ENCODE measurements at places on chromosomes 16 and 17.

- no peak for DNase-seq
Observed at GRCh38 chr17:60896996-60897395, 219.3 kb downstream of the BCAS3 start.

GRCh38 chr17:83053021-83053681 is 26.3 kb upstream of the METRNL start:
- DNase-seq, result no peak

DNA sequence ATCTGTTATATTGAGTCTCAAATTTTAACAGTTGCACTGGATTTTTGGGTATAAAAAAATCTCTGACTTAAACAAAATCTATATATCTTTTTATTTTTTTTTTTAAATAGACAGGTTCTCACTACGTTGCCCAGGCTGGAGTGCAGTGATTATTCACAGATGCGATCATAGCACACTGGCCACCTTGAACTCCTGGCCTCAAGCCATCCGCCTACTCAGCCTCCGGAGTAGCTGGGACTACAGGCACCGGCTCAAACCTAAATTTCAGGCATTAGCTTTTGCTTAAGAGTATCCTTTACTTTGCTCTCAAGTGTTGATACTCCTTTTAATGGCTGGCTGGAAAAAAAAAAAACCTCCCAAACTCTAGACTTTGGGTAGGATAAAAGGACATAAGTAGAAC is 61.6 kb downstream of the RPGRIP1L start:
- DNase-seq, result no peak

DNA sequence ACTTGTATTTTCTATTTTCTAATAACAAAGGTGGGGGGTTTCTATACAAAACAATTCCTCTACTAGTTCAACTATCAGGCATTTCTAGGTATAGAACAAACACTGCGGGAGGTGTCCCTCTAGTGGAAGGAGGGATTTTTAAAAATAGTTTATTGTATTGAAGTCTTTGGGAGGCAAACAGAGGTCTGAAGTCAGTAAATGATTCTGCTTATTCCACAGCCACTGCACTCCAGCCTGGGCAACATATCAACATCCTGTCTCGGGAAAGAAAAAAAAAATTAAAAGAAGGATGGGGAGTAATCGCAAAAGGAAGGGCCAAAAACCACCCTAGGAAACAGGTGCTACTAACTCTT is 648 bp upstream of the ERCC4 start:
- no peak for DNase-seq

- no peak for DNase-seq
Observed at GRCh38 chr16:13315642-13316427, 414.4 kb downstream of the SHISA9 start.

DNA sequence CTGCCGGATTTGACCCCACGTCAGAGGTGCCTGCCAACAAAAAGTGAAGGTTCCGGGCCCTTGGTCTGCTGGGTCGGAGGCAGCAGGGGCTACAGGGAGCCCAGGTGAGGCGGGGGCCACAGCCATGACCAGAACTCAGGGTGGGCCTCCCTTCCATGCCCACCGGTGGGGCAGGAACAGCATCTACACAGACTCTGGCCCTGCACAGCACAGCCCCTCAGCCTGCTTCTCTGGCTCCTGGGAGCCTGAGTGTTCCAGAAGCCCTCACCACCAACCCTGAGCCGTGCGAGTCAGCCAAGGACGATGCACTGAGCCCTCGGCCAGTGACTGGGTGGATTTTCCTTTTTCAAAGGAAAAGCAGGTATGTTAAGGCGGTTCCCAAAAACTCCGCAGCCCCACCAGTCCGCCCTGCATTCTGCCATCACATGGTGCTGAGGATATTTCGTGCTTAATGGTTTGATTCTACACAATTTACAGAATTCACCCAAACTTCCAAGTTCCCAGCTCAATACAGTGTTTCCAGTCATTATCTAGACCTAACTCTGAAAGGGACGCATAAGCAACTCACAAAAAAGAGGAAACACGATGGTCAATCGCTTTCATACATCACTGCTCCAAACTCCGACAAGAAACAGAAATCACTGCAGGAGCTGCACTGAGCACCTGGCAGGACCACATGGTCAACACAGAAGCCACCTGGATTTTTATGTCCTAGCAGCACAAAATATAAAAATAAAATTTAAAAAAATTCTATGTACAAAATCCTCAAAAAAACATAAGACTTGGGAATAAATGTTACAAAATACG is 19.4 kb upstream of the C16orf95 start:
- no peak for DNase-seq

DNA sequence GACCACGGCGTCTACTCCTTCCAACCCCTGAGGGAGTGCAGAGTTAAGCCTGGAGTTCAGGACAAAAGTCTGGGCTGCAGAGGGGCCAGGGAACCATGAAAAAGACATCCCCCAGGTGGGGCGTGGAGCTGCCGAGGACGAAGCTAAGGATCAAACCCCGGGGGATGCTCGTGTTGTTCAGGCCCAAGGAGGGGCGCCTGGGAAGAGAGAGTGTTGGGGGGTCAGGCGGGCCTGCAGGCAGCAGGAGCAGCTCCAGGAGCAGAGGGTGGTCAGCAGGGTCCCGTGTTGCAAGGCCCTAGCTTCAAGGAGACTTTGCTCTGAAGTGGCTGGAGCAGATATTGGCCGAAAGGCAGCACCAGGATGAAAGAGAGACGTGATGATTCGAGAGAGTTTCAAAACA is 26.7 kb downstream of the NECAB2 start:
- no peak for DNase-seq

- DNase-seq, result peak; percentile 40
Observed at GRCh38 chr17:6894206-6894528, 62.6 kb upstream of the TEKT1 start.

DNA sequence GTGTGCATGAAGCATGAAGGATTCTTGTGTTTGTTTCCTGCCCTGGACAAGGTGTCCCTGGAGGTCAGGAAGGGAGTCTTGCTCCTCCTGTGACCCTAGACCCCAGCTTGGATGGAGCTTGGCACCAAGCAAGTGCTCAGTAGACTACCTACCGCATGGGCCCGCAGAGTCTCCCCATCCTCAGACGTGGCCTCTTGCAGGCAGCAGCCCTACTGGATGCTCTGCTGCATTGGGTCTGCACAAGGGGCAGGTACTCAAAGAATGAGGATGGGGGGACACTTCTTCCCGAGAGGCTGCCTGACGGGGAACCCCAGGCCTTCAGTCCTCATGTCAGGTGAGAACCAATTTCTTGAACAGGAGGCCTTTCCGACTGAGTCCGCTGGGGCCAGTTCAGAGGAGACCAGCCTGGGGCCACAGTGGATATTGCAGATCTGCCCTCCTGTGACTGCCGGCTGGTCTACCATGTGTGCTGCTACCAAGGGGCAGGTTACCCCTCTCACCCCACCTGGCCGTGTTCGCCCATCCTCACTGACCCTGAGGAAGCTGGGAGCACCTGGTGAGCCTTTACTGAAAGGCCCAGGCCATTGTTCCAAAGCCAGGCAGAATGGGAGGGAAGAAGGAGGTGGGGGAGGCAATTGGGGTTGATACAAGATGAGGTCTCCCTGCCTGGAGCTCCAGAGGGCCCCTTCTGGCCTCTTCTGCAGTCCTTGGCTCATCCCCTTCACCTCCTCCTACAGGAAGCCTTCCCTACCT is 206.3 kb downstream of the RAB11FIP4 start:
- no peak for DNase-seq

DNA sequence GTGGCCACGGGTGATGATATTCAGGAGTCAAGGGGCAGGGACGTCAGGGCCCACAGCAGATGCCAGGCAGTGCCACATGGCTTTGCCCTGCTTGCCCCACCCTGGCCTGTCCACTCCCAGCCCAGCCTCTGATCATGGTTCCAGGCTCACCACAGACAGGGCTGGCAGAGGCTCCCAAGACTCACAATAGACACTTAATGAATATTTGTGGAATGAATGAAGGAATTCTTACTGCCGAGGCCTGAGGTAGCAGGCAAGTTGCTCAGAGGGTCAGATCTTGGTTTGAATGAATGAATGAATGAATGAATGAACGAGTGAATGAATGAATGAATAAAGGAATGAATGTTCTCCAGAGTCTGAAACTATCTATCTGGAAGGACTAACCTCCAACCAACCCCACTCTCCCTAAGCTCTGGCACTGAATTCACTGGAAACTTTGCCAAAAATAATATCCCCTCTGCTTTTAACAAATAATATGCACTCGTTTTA is 60.9 kb downstream of the RAI1 start:
- no peak for DNase-seq

DNA sequence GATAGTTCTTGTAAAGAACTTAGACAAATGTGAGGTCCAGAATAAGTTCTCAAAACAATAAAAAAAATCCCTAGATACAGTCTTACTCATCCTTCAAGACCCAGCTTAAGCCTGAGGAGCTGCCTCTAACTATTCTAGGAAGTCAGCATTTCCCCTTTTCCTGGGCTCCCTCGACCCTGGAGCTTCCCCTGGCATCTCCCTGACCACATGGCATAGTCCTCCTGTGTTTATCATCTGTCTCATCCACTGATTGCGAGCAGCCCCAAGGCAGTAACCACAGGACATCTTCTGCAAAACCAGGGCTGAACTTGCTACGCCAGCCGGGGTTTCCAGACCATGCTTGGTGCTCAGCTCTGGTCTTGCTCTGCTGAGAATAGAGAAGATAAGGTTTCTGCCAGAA is 36.7 kb upstream of the NLRP1 start:
- no peak for DNase-seq

DNA sequence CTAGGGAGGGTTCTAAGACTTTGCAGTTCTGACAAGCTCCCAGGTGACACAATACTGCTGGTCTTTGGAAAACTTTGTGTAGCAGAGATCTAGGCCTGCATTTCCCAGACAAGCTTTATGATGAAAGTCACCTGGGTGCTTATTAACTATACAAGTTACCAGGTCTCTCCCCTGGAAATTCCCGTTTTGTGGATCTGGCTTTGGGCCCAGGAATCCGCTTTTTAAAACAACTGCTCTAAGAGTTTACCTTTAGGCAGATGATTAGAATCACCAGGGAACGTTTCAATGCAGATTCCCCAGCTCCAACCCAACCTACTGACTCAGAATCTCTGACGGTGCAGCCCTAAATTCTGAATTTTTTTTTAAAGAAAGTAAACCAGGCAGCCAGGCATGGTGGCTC is 36.3 kb downstream of the MYH3 start:
- DNase-seq, result no peak

GRCh38 chr17:28773736-28774135 is 29.9 kb downstream of the TRAF4 start:
- no peak for DNase-seq

GRCh38 chr17:38579934-38580333 is 25.8 kb downstream of the SRCIN1 start:
- DNase-seq, result peak; percentile 49

- DNase-seq, result peak; percentile 40
Observed at GRCh38 chr16:78045865-78046581, 23.7 kb downstream of the CLEC3A start.

- no peak for DNase-seq
Observed at GRCh38 chr17:62216847-62217246, 151.8 kb upstream of the MED13 start.

DNA sequence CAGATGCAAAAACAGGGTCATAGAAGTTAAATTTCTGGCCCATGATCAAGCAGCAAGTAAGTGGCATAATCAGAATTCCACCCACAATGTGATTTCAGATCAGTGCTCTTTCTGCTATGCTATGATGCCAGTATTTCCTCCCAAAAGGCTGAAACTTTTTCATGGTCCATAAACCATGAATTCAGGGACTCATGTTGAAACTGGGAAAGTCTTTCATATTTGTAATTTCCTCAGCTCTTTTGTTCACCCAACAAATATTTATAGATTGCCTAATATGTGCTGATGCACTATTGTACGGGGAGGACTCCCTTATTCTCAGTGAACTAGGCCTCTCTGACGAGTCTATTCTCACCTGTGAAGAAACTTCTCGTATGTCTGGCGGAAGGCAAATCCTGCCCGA is 156.3 kb downstream of the MYO1D start:
- no peak for DNase-seq

- DNase-seq, result no peak
Observed at GRCh38 chr17:62591333-62591732, 36.1 kb upstream of the MRC2 start.

GRCh38 chr17:2598166-2598565 is 4.7 kb downstream of the PAFAH1B1 start:
- DNase-seq, result no peak

DNA sequence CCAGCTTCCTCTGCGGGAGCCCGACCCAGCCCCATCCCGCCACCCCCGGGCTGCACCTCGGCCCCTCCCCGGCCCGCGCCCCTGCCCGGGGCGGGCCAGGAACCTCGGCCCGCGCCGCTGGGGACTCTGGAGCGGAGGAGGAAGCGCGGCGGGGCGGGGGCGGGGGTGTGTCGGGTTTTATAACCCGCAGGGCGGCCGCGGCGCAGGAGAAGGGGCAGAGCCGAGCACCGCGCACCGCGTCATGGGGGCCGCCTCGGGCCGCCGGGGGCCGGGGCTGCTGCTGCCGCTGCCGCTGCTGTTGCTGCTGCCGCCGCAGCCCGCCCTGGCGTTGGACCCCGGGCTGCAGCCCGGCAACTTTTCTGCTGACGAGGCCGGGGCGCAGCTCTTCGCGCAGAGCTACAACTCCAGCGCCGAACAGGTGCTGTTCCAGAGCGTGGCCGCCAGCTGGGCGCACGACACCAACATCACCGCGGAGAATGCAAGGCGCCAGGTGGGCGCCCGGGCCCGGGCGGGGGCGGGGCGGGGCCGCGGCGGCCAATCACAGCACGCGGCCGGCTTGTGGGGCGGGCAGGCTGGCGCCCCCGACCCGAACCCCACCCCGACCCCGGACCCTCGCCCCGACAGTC is at the start of gene ACE:
Gene ACE, plus strand, starts transcription at position 208 of the 626 bp plus-strand sequence. Its CDS starts 34 bp downstream, at position 242.
- peak; percentile 50 for DNase-seq

- DNase-seq, result peak; percentile 24
Observed at GRCh38 chr17:27657620-27658019, 26.6 kb downstream of the LGALS9 start.

DNA sequence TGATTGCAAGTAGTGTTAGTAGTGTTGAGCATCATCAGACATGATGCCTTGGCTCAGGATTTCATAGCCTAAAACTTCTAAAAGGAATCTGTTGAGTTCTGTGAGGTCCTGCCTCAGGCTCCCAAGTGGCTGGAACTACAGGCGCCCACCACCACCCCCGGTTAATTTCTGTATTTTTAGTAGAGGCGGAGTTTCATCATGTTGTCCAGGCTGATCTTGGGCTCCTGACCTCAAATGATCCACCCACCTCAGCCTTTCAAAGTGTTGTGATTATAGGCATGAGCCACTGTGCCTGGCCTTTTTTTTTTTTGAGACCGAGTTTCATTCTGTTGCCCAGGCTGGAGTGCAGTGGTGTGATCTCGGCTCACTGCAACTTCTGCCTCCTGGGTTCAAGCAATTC is 5.7 kb downstream of the PSMD11 start:
- DNase-seq, result no peak

- no peak for DNase-seq
Observed at GRCh38 chr16:17371299-17371698, 99.5 kb downstream of the XYLT1 start.
